CD4-positive, alpha-beta T cell treated with Interleukin-6 at 100 ng/mL for 8 hours (primary cell): ENCODE measurements at places on chromosomes 5 and 9.

DNA sequence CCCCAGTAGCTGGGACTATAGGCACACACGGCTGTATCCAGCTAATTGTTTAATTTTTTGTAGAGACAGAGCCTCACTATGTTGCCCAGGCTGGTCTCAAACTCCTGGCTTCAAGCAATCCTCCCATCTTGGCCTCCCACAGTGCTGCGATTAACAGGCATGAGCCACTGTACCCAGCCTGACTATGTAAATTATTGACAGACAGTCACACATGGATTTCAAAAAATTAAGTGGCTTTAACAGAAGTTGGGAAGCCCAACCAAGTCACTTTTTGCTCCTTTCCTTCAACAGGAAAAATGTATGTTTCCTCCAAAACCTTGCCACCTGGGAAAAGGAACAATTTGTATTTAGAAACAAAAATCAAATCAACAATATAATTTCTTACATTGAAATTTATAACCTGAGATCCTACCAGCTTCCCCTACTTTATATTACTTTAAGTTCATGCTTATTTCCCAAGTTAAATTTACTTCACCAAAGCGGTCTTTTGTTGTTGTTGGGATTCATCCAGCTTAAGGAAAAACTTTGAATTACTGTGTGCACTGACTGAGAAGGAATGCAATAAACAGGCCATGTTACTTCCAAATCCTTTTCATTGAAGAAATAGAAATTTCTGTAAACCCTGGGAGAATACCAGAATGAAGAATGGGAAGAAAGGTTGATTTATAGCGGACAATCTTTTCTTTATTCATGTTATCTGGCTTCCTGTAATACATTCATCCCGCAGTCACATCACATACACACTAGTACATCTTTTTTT, 8.6 kb downstream of the PCA3 start:
- DNase-seq, result no peak

DNA sequence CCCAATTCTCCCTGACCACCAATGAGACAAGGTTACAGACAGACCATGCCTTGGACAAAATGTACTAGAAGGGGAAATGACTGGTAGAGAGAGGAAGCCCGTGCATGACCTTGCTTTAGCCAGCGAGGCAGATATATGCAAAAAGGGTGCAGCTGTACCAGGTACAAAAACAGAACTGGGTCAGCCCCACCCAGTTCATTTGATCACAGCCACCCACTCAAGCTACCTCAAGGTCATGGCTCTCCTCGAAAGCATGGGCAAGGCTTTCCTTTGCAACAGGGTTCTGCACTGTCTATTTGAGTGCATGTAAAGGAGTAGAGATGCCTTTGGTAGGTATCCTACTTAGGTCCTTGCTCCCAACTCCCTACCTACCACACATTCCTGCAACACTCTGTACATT, 33.3 kb downstream of the TLE1 start:
- DNase-seq, result no peak

- no peak for DNase-seq
Measured at GRCh38 chr5:36670548-36670947, 64.1 kb downstream of the SLC1A3 start.

- no peak for DNase-seq
Measured at GRCh38 chr9:91187965-91188344, 173.8 kb downstream of the AUH start.

DNA sequence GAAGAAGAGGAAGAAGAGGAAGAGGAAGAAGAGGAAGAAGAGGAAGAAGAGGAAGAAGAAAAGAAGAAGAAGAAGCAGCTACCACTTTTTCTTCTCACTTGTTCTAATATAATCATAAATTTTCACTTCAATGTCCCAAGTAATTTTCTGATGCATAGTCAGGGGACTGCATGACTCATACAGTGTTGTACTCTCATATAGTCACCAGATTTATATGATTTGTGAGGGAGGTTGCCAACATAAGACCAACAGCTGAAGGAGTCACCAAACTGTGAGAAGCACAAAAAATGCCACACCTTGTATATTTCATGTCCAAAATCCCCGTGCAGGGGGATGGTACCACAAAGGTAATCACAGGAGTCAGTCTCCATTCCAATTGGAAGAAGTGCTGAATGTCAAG, 32.7 kb upstream of the DMRTA1 start:
- no peak for DNase-seq

GRCh38 chr5:66741394-66741793, 145.2 kb downstream of the MAST4 start:
- DNase-seq, result no peak

DNA sequence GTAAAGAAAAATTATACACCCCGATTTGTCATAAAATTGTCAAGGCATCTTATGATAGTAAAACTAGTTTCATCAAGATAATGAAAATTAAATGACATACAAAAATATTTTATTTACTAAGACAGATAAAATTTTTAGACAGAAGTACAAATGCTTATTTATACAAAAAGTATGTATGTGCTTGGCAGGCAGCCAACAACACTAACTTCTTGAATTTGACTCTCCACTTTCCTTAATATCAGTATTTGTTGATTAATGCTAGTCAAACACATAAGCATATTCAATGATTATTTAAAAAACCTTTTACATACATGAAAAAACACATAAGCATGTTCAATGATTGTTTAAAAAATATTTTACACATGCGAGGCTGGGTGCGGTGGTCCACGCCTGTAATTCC, 1079.9 kb upstream of the CDH6 start:
- no peak for DNase-seq

DNA sequence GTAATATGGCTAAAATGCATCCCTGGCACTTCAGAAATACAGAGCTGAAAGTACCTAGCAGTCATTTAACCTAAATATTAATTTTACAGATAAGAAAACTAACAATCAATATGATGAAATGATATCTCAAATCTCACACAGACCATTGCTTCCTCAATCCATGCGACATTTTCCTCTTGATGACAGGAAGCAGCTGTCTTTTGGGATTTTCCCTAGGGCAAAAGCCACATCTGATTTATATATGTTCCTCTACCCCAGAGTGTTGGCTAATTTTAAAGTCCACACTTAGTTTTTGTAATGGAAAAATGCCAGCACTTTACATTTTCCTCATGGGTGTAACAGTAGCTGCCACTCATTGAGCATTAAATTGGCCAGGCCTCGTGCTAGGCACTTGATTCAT, 47.7 kb upstream of the ITGA1 start:
- DNase-seq, result no peak

- DNase-seq, result no peak
Measured at GRCh38 chr9:87395804-87396479, 101.7 kb upstream of the DAPK1 start.

GRCh38 chr5:14787801-14788579, 83.6 kb downstream of the ANKH start:
- DNase-seq, result no peak

DNA sequence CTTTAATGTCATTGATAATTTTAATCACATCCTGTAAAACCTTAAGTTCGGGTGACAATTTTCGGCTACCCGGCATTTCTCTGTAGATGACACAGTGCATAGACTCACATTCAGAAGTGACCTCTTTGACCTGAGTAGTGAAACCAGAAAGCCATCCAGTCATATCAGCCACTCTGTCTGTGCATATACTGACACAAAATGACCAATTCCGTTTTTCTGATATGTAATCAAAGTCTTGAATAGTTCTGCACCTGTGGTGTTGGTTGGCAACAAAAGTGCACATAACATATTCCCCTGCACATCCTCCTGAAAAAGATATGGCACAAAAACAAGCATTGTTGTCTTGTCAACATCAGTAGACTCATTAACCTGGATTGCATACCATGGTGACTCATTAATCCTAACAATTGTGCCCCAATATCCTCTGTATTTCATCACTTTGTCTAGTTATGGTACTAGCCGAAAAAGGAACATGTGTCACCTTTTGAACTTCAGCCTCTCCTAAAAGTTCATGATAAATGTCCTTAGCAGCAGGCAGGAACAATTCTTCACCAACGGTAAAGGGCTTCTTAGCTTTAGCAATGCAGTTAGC, 4.6 kb upstream of the HNRNPA0 start:
- DNase-seq, result no peak

DNA sequence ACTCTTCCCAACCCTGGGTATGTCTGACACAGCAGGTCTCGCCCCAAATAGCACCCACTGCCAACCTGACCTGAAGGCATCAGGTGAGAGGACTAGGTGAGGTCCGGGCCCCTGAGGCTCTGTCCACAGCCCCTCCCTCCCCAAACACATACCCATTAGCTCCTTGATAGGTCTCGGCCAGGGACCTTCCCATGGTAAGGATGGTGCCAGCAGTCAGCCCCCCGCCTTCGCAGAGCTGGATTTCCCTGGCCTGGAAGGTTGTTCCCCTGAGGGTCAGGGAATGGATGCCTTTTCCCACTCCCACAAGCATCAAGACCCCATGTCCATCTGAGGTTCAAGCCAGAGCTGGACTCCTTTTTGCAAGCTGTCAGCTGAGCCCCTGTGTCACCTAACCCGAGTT, 2.7 kb downstream of the ENHO start:
- DNase-seq, result no peak

GRCh38 chr5:59565551-59565950, 328.0 kb downstream of the PDE4D start:
- DNase-seq, result no peak

- DNase-seq, result no peak
Measured at GRCh38 chr5:72006361-72006760, 100.9 kb upstream of the MAP1B start.

DNA sequence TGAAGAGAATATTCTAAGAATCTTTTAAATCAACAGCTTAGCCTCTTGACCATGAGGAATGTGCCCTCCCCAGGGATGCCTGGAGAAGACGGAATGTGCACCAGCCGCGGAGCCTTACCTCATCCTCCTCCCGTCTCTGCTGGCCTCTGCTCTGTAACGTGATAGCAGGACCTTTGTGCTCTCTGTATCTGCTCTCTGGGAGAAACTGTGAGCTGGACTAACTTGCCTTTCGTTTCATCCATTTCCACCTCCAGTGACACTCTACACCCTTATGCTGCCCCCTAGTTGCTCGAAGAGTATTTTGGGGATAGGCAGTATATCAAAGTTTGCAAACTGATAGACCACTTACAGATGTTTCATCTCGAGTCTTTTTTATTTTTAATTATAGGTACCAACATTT, 141.4 kb downstream of the NPR3 start:
- no peak for DNase-seq

DNA sequence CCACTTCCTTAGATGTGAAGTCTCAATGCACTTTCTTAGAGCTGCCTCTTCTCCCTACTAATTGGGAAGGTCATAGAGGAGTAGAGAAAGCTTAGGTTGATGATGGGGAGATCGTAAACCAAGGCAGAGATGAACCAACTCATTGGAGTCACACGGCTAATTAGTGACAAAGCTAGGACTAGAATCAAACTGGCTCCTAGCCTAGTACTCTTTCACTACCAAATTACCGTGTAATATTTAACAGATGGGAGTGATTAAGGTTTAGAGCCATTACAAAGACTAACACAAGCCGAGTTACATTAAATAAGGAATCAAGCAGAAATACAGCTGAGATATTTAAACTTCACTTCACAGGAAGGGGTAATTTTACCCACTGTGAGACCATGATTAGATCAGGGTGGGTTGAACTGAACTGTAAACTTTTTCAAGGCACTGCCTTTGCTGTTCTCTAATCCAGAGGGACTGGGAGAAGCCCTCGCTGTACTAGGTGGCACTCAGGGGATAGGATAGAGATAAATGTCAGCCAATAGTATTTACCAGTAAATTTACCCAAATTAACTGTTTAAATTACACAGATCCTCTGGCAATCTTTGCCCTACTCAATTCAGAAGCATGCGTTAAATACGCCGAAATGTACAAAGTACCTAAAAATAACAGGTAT, 166.4 kb upstream of the PIK3R1 start:
- DNase-seq, result no peak

DNA sequence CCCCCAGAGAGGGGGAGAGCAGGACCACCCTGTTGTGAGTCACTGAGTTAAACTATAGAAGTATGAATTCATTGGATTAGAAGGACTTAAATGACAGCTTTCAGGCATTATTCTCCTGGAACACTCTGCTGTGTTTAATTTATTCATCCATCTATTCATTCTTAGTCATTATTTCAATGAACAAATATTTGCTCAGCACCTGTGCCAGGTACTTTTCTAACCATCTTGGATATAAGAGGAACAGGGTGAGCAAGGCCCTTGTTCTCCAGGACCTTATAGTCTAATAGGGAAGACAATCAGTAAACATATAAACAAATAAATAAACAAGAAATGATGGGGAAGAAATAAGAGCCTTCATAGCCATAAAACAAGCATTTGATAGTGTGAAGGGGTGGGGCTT, 483.9 kb upstream of the BRINP1 start:
- no peak for DNase-seq

DNA sequence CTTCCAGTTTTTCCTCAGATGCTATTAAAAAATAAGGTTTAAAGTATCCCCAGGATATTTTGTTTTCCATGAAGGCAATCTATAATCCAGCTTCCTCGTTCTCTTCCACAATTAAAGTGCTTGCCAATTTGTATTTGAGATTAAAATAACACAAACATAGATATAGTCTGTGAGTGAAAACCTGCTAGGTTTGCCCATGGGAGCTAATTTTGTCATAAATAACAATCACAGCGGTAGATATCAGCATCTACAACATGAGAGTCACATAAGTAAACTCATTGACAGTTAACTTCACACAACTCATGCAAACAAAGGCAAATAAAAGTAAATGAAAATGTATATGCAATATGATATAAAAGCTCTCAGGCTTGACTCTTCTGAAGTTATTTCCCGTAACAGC, 29.2 kb upstream of the RASGRF2 start:
- no peak for DNase-seq

- DNase-seq, result peak; percentile 70
Measured at GRCh38 chr5:158812408-158812807, 287.3 kb downstream of the EBF1 start.

DNA sequence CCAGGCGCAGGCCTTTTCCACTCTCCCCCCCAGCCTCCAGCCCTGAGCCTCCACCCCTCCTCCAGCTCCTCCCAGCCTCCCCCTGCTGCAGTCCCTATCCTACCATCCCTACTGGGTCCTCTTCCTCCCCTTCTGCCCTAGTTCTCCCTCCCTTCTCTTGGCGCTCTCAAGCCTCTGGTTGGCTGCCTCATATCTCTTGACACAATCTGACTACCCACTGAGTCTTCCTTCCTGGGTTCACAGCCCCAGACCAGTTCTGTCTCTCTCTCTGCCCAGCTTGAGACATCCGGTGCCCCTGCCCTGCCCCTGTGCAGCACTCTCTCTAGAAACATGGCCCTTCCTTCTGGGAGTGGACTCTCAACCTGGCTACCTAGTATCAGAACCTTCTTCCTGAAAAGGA, 76.2 kb downstream of the TSPAN17 start:
- DNase-seq, result no peak

DNA sequence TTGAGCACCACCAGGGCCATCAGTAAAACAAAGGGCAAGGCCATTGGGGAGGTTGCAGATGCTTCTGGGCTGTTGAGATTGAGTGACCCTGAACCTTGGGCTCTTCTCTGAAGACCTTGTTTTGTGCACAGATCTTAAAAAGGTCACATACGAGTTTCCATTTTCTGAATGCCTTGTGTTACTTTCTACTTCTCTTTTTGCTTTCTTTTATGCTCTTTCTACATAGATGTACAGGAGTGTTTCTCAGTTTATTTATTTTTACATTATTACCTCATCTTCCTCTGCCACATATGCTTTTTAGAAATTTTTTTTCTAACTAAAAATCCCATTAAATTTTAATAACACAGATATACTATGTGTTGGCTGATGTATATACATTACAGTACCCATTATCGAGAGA, at the start of gene IFNA5:
TSS of gene IFNA5 (minus strand) at position 101 of the 400 bp plus-strand sequence. CDS start at position 44, 57 bp downstream.
- no peak for DNase-seq
